ENCODE measurements at places on chromosomes 5 and 9.

DNA sequence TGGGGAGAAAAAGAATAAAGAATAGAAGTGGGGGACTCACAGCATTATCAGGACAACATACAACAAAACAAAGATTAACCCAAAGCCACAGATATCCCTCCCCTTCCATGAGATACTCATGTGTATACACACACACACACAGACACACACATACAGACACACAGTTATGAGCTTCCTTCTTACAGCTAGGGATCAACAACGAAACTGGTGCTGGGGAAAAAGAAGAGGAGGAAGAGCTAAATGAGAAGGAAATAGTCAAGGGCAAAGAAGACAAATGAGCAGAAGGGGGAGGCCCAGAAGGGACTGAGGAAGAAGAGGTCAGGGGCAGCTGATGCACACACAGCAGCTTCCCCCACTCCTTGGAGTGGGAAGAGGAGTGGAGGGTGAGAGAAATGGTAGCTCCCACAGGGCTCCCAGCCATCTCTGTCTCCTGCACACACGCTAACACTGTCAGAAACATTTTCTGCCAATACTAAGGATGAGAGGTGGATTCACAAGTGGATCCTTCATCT lies 66.2 kb downstream of the SIL1 start:
- DNase-seq = no peak

- DNase-seq = no peak
These were observed 8.9 kb upstream of the POU4F3 start for GRCh38 chr5:146329697-146330096.

DNA sequence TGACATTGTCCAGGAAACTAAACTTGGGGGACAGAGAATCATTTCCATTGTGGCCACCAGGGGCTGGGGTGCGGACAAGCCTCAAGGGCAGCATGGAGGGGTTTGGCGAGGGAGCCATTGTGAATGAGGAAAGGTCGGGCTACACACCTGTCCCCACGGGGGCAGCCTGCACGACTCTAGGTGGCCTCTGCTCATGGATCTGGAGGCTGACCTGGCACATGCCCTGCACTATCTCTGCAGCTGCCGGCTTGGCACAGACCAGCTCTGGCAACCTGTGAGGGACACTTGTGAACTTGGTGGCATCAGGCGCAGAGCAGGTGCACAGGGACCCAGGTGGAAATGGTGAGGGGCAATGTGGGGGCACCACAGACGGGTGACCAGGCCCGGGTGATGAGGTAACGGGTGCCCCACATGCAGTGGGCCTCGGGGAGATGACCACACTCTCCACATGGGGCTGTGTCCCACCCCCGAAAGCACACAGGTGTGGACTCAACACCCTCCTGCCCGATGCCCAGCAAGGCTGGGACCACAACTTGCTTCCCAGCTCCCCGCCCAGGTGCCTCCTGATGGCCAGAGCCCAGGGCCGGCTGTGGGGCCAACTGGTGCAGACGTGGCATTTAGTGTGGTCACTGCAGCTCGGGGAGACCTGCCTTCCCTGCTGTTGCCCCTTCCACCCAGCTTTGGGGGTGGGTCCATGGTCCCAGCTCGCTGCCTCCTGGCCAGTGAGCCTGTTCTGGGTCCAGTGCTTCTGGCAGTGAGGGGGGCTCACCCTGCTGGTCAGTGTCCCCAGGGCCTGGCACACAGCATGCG lies 60.9 kb upstream of the UBAC1 start:
- DNase-seq = no peak

DNA sequence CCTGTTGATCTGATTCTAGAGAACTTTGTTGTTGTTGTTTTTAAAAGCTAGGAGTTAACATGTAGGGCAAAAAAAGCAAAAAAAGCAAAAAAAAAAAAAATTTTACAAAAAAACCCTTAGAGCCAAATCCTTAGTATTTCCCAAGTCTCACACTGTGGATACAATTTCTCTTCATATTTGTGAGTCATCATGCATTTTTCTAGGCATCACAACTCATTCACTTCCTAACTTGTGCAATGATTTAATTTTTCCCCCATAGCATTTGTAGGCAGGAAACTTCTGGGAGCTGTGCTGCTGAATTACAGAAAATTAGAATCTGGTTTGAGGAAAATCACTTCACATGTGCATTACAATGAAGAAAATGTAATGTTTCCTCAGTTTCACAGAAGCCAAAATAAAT lies 91.9 kb downstream of the MARCHF3 start:
- DNase-seq = no peak

- DNase-seq = no peak
These were observed 41.5 kb downstream of the FBXO4 start for GRCh38 chr5:41966401-41967105.

DNA sequence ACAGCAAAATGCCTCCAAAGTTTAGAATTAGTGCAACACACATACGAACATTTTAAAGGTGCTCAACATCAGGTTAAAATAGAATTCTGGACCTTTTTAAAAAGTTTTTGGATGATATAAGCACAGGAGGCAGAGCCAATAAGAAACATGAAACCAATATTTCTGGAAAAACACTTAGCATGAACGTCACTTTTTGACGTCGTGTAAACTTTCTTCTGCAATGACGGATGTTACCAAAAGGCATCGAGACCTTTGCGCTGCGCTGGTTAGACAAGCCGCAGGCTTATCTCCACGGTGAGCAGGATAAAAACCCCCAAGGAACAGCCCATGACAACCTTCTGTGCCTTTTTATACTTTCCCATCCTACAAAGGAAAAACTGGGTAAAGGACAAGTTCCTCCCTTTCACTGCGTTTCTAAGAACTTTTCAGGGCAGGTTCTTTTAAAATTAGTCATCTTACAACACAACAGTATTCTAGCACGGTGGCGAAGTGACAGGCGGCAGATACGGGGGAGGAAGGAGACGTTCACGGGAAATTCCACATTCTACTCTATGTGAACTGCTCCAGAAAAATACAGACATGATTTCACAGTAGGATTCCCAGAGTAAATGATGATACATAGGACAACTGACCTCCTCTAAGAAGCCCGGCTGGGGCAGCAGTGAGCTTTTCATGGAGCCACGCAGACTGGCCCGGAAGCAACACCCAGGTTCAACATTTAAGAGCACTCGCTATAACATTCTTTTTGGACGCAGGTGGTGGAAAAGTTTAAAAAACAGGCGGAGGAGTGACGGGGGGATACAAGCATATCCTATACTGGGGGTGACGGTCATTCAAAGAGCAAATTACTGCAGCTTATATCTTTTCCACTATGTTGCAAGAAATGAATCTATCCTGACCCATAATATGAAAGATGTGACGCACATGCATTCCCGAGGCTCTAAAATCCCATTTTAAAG lies 52.4 kb downstream of the USP20 start:
- no peak for DNase-seq

DNA sequence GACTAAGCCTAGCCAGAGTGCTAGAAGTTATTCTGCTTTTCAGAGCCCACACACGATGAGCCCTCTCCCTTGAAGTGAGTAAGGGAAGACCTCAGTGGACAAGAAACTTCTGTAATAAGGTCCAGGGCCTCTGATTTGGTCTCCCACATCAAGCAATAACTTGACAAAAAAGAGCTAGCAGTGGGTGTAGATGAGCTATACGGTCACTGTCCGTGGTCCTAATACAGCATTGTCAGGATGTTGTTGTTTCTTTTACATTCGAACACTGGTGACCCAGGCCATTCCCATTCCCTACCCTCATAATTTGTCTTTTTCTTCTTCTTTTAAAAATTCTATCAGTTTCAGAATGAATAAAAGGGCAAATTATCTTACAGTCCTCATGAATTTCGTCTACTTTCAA lies 5.2 kb downstream of the PCSK1 start:
- DNase-seq = no peak

GRCh38 chr5:127754259-127754658 lies 51.1 kb downstream of the CCDC192 start:
- no peak for DNase-seq

DNA sequence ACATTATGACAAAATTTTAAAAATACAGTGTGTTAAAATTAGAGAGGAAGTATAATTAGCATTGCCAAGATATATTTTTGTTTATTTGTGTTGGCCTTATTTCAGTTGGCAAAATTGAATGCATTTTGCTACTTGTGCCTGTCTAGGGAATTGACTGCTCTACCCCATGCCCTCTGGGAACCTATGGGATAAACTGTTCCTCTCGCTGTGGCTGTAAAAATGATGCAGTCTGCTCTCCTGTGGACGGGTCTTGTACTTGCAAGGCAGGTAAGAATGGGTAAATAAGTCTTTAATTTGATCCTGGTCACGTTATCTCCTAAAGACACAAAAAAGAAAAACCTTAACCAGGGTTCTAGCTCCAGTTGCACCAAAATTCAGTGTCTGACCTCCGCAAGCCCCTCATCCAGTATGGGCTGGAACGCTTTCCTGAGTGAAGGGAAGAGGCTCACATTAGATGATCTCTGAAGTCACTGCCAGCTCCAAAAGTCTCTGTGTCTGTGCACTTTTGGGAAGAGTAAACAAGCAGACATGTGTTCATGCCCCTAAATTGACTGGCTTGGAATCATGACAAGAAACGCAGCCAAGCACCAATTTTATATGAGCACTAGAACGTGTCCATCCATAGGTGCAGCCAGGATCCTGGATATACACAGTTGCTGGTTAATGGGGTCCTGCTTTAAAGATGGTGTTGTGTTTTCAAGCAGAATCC lies 98.3 kb upstream of the PRRC1 start:
- no peak for DNase-seq

GRCh38 chr5:40333459-40334241 lies 346.1 kb upstream of the PTGER4 start:
- DNase-seq = no peak

DNA sequence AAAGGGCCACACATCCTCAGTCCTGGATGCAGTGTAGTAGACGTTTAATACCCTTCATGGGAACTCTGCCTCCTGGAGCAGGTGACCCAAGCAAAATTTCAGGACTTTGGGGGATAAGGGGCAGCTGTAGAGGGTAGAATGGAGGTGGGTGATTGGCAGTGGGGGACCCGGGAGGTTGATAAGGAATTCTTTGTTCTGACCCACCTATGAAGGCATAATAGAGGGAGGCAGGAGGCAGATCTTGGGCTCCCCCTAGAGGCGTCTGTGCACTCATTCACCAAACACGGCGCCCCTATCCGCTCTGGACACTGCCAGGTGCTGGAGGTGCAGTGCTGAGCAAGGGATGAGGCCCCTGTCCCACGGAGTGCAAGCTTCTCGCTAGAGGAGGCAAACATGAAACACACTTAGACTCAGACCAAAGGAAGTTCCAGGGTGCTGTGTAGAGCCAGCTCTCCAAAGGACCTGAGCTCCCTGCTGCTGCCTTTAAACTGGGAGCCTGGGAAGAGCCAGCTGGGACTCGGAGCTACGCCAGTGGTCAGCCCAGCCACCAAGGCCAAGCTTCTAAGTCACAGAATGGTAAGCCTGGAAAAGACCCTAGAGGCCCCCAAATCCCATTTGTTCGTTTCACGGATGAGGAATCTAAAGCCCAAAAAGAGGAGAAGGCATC lies 7.7 kb downstream of the IL17B start:
- DNase-seq = peak; percentile 43

DNA sequence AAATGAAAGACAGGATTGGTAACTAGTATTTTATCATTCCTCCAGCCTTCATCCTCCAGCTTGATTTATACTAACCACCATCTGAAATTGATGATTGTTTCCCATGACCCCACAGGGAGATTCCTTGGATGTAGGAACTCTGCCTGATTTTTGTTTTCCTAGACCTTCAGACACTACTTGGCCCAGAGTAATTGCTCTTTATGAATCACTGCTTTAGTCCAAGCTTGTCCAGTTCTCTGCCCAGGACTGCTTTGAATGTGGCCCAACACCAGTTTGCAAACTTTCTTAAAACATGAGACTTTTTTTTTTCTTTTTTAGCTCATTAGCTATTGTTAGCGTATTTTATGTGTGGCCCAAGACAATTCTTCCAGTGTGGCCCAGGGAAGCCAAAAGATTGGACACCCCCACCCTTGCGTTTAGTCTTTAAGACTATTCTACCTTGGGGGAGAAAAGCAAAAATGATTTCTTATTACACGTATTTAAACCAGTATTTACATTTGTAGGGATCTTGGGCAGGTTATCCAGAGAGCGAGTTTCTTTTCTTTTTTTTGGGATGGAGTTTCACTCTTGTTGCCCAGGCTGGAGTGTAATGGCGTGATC lies 18.4 kb downstream of the BASP1 start:
- DNase-seq = no peak

Measured in NCI-H1048 (cell line).